ENCODE measurements at places on chromosomes 7 and 10. TPM values are rescaled to one million over a fixed set of nuclear protein-coding genes. Genes with fewer than 3 reads are reported as not detected.

GRCh38 chr10:1687623-1688150 is 49.6 kb downstream of the ADARB2 start:
- DNase-seq = no peak
- H3K4me1 ChIP-seq = no peaks in the 10 kb centered on the region
- no peak overlapping the region for H3K4me3 ChIP-seq
- H3K27me3 ChIP-seq = peaks cover 2% of the 10 kb centered on the region

GRCh38 chr7:132118641-132119040 is 457.6 kb downstream of the PLXNA4 start:
- no peak overlapping the region for H3K27ac ChIP-seq
- H3K27me3 ChIP-seq = peaks cover 3% of the 10 kb centered on the region
- no peaks in the 10 kb centered on the region for H3K36me3 ChIP-seq
- no peak overlapping the region for H3K4me3 ChIP-seq

DNA sequence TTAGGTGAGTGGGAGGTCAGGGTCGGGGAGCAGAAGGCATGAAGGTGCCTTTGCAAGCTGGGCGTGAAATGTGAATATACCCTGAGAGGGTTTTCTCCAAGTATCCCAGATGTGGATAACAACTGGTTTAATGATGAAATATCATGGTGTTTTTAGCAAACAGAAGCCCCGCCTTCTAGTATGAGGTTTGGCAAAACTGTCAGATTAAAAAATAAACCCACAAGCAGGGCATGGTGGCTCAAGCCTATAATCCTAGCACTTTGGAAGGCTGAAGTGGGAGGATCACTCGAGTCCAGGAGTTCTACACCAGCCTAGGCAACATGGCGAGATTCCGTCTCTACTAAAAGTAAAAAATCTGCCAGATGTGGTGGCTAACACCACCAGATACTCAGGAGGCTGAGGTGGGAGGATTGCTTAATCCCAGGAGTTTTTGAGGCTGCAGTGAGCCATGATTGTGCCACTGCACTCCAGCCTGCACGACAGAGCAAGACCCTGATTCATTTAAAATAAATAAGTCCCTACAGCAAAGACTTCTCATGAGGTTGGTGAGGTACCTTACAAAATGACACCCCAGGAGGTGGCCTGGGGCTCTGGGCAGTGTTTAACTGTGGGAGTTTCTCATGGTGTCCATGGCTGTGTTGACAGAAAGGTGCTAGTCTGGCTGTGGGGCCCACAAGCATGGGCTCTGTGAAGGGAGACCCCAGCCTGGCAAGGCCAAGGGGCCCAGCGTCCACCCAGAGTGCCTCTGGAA is 6.7 kb upstream of the PWWP2B start:
- DNase-seq = no peak
- H3K4me3 ChIP-seq = no peak overlapping the region
- no peaks in the 10 kb centered on the region for H3K36me3 ChIP-seq
- peaks cover 4% of the 10 kb centered on the region for H3K27me3 ChIP-seq
- H3K27ac ChIP-seq = no peak overlapping the region

DNA sequence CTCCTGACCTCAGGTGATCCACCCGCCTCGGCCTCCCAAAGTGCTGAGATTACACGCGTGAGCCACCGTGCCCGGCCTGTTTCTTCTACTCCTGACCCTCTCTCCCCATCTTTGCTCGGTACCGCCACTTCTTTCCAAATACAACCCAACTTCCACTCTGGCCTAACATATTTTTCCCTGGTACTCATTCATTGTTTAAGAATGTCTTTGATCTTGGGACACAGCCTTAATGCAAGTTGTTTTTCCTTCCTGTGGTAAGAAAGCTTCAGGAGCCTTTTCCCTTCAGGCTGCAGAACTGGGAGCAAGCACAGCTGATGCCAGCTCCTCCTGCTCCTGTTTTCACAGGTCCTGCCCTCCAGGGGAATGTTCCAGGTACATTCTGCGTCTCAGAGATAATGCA is 13.7 kb downstream of the CALML3 start:
- no peaks in the 10 kb centered on the region for H3K4me1 ChIP-seq
- peaks cover 2% of the 10 kb centered on the region for H3K27me3 ChIP-seq
- H3K27ac ChIP-seq = no peak overlapping the region
- H3K4me3 ChIP-seq = no peak overlapping the region
- DNase-seq = no peak

HTRA1 gene
- not detected for total RNA-seq

COA1 gene
- 69.1 TPM for total RNA-seq

AOC1 gene
- 0.16 TPM for total RNA-seq
